ENCODE measurements at places on chromosomes 1 and 21. TPM values are rescaled to one million over a fixed set of nuclear protein-coding genes. Genes with fewer than 3 reads are reported as not detected.

DNA sequence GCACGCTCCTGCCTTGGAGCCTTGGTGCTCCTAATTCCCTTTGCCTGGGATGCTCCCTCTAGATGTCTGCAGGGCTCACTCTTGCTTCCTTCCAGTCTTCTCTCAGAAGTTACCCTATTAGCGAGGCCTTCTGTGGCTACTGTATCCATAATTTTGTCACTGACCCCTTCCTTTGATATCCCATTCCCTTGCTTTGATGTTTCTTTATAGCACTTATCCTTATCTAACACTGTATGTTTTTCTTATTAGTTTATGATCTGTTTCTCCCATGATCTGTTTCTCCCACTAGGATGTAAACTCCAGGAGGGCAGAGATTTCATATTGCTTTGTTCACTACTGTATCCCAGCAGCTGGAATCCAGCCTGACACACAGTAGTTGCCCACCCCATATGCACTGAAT is 263.4 kb downstream of the FOXD2 start:
- no peak for DNase-seq

DNA sequence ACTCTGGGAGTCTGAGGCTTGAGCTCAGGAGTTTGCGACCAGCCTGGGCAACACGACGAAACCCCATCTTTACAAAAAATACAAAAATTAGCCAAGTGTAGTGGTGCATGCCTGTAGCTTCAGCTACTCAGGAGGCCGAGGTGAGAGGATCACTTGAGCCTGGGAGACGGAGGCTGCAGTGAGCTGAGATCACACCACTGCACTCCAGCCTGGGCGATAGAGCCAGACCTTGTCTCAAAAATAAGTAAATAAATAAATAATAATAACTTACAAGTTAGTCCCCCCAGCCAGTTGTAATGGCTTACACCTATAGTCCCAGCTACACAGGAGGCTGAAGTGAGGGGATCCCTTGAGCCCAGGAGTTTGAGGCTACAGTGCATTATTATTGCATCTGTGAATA is 21.7 kb upstream of the BTG2 start:
- DNase-seq, result no peak

DNA sequence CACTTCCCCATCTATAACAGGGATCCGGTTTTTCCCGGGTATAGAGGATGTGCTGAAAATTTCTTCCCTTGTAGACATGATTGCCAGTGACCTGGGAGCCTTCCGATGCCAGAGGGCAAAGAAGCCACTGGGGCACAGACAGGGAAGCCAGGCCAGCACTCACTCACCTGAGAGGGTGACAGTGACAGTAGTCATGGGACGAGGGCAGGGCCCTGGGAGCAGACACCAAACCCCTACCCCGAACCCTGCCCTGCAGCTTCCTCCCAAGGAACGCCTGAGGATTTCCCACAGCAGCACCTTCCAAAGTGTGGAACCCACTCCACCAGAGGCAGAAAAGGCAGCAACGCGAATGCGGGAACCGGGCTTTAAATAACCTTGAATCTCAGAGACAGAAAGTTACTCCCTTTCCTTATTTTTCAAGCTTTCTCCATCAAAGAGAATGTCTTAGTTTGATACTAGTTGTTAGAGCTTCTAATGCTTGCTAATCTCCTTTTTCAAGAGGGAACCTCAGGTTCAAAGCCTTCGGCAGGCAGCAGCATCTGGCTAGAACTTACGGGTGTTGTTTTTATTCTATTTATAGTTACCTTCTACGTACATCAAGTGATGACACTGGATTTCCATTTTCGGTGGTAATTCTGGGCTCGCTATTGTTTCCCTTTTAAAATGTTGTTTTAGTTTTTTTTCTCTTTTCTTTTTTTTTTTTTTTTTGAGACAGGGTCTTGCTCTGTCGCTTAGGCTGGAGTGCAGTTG is 2.8 kb downstream of the DDOST start:
- DNase-seq, result no peak

DNA sequence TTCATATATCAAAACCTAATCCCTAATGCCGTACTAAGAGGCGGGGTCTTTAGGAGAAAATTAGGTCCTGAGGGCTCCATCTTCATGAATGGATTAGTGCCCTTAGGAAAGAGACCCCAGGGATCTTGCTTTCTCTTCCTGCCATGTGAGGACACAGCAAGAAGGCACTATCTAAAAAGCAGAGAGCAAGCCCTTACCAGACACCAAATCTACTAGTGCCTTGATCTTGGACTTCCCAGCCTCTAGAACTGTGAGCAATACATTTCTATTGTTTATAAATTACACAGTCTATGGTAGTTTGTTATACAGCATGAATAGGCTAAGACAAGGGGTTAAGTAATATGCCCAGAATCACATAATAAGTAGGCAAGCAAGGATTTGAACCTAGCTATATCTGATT is 42.9 kb downstream of the STYXL2 start:
- DNase-seq, result no peak

GRCh38 chr1:86948212-86948611 is 33.8 kb downstream of the HS2ST1 start:
- DNase-seq, result no peak

GRCh38 chr21:29504751-29505321 is 206.1 kb downstream of the BACH1 start:
- no peak for DNase-seq

The GUCA2A gene
- total RNA-seq, result not detected

The RIIAD1 gene
- 7.8 TPM for total RNA-seq

The ZNF697 gene
- total RNA-seq, result 31.8 TPM

- no peak for DNase-seq
These were observed 253.1 kb upstream of the USP24 start for GRCh38 chr1:55468142-55468795.

DNA sequence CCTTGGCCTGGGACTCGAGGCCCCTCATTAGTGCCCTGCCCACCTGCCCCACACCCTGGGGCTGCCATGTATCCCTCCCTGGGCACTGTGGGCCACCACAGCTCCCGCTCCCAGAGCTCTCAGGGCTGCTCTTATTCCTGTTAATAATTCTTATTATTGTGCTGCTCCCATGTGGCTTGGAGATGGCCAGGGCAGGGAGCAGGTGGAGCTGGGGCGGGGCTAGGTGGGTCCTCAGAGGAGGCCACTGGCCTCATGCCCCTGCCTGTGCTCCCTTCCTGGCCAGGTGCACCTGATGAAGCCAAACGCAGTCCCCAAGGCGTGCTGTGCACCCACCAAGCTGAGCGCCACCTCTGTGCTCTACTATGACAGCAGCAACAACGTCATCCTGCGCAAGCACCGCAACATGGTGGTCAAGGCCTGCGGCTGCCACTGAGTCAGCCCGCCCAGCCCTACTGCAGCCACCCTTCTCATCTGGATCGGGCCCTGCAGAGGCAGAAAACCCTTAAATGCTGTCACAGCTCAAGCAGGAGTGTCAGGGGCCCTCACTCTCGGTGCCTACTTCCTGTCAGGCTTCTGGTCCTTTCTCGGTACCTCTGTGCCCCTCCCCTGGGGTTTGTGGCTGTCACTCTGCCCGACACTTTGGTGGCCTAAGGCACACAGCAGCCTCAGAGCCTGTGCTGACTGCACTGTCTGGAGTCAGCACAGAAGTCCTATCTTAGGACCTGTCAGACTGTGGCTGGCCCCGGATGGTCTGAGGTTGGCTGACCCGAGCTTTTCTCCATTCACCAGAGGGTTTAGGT is 34.1 kb downstream of the BMP8A start:
- no peak for DNase-seq

The KCNJ9 gene
- total RNA-seq, result 14.7 TPM

DNA sequence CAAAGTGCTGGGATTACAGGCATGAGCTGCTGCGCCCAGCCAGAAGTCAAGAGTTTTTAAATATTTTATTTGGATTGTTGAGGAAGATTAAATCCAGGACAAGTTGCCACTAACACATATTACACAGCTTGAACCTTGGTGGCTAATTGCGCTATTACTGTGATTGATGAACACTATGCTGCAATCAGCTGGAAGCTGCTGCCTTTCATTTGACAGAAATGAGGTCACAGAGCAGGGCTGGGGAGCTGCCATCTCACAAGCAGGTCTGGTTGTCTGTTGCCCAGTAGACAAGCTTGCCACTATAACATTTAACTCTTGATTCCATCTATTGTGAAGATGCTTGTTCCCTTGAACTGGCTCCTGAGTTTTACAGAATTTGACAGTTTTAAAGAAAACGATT is 37.4 kb upstream of the NRDC start:
- no peak for DNase-seq

GRCh38 chr1:91018006-91018405 is 3.8 kb downstream of the ZNF644 start:
- no peak for DNase-seq

The RHD gene
- 0.16 TPM for total RNA-seq

GRCh38 chr1:109978761-109979488 is 5.6 kb upstream of the AHCYL1 start:
- no peak for DNase-seq

DNA sequence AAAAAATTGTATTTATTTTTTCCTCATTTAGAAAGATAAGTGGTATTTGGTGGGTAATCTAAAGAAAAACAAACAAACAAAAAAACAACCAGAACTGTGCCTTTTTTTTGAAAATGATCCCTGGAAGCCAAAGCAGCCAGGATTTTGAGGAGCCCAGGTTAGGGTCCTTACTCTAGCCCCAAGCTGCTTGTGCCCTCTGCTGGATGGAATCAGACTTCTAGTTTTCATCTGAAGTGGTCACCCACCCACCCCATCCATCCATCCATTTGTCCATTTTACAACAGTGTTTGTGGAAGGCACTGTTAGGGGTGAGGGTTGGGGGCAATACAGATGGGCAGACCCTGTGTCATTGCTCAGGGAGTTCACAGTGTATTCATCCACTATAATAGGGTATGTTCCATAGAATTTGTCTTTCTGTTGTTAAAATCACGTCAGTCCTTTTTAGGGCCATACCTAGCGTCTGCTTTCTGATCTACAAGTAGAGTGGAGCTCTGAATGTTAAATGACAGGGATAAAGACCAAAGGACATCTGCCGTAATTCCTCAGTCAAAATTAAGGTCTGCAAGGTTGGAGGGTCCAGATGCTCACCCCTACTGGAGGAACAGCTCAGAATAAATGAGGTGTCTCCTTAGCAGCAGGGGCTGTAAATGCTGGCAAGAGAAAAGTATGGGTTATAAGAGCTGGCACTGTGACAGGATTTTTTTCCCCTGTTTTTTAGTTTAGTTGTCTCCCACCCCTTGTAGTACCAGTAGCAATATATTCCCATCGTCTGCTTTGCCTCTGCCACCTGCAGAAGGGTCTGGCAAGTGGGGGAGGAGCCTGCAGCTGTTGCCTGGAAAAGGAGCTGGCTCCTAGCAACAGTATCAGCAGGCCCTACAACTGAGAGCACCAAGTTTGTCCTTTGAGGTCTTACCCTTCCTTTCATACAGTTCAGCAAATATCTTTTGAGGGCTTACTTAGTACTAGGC is 3.2 kb downstream of the LRRC42 start:
- no peak for DNase-seq

- no peak for DNase-seq
These were observed 2.9 kb upstream of the CRABP2 start for GRCh38 chr1:156708218-156708661.

DNA sequence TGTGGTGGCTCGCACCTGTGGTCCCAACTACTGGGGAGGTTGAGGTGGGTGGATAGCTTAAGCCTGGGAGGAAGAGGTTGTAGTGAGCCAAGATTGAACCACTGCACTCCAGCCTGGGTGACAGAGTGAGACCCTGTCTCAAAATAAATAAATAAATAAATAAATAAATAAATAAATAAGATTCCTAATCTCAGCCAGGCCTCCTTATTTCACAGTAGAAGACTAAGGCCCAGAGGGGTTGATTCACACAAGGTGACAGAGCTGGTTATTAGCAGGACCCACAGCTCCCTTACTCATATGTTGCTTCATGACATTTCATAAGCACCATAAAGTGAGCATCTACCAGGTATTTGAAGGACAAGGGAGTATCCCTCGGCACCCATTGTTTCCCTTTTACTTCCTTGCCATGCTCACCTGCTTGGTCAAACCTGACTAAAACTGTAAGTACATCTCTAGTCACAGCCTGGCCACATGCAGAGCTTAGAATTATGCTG is 32.7 kb downstream of the ALG14 start:
- no peak for DNase-seq

DNA sequence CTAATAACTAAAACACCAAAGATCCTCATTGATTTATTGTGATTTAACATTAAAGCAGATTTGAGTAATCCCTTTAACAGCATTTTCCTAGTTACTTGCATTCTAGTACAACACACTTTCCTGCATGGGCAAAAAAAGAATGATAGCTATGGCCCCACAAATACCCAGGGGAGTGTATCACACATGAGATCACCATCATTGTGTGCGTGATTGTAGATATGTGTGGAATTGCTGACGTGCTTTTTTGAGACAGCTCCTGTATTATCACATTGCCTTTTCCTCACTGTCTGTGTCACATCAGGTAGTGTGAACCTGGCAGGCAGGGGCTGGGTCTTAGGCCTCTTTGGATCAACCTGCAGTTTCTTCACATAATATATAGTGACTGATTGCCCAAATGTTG is 48.5 kb upstream of the SAMD13 start:
- DNase-seq, result no peak

The SOD1 gene
- 78.0 TPM for total RNA-seq

- no peak for DNase-seq
These were observed 120.1 kb downstream of the BACH1 start for GRCh38 chr21:29418813-29419212.

- no peak for DNase-seq
These were observed 55.6 kb upstream of the MACF1 start for GRCh38 chr1:39148942-39149341.

The CLCA4 gene
- total RNA-seq, result not detected

The MAEL gene
- total RNA-seq, result 1.4 TPM

The TOR3A gene
- total RNA-seq, result 15.9 TPM

DNA sequence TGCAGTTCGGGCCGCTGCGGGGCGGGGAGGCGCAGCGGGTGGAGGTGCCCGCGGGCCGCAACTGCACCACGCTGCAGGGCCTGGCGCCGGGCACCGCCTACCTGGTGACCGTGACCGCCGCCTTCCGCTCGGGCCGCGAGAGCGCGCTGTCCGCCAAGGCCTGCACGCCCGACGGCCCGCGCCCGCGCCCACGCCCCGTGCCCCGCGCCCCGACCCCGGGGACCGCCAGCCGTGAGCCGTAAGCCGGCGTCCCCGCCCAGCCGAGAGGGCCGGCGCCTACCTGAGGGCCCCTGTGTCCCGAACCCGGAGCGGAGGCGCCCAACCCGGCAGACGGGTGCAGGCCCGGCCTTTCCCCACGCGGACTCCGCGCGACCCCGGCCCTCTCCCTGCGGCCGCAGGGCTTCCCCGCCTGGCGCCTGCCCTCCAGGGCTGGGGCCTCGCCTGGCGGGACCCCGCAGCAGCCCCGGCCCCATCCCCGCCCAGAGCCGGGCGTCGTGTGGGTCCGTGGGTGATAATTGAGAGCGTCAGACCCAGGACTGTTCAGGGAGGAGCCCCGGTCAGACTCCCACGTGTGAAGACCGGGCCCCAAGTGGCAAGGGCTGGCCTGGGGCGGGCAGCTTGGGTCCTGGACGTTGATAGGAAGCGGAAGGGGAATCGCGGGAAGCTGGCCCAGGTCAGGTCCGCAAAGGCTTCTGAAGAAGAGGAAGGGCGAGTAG is 4.2 kb downstream of the VWA1 start:
- DNase-seq, result no peak

The MFAP2 gene
- total RNA-seq, result 5.6 TPM

GRCh38 chr1:165570078-165570477 is 26.3 kb downstream of the LRRC52 start:
- no peak for DNase-seq

The SWT1 gene
- 61.3 TPM for total RNA-seq

The CTH gene
- total RNA-seq, result 5.1 TPM

The OXCT2 gene
- 0.47 TPM for total RNA-seq

The WNT9A gene
- 1.9 TPM for total RNA-seq

GRCh38 chr1:217574265-217574949 is 56.5 kb downstream of the GPATCH2 start:
- DNase-seq, result no peak

Data from occipital lobe (tissue), 3 donors.